ENCODE measurements at places on chromosomes 6 and 20.

- no peak for DNase-seq
Measured at GRCh38 chr6:47545223-47545622, 67.6 kb downstream of the CD2AP start.

DNA sequence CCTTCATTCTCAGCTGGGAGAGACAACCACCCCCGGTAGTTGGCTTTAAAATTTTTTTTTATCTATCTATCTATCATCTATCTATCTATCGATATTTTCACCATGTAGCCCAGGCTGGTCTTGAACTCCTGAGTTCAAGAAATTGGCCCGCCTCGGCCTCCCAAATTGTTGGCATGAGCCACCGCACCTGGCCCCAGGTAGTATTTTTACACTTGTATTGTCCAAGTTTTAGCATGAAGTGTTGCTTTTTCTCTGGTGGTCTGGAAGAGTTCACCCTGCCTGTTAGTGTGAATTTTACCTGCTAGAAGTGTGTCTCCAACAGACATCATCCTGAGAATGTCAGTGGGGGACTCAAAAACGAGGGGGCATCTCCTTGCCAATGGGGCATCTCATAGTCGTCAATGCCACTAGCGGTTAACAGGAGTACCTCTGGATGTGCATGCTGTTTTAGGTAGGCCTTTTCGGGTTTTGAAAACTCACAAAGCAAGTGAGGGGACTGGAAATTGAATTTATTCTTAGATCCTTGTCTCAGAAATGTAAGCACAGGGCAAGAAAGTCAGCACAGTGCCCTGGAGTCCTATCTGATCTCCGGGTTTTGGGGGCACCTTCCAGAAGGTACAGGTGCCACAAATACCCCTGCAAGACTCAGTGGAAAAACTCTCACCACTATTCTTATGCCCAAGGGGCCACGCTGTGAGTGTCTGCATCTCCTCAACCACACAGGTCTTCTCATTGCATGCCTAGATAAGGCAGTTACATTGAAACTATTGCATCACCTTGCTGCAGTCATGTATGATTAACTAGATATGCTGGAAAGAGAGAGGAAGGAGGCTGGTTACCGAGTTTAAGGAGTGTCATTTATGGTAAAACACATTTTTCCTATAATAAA is 37.1 kb downstream of the TNFAIP3 start:
- DNase-seq = no peak

GRCh38 chr20:24829649-24830370 is 119.3 kb upstream of the CST7 start:
- DNase-seq = no peak

DNA sequence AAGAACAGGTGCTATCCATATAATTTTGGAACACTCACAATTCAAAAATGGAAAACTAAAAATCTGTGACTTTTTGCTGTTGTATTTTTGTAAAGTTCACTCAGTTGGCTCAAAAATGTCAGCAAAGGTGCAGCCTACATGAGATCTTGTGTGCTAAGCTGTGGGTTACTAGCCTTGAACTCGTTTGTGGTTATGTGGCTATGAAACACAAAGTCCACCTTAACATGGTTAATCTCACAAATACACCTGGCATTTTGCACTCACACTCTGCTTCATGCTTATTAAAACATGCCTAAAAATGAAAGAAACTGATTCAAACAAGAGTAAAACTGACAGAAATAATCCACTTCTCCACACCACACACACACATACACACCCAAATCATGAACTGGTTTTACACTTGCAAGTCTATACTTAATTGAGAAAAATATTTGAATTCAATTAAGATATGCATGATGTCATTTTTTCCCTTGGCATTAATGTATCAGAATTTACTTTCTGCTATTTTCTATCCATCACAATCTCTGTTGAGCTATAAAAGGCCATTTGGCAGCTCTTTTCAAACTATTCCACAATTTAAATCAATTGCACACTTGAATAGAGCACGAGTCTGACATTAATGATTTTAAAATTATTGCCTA is 22.9 kb upstream of the TMEM30A start:
- no peak for DNase-seq

GRCh38 chr6:107603006-107603370 is 113.1 kb downstream of the SOBP start:
- no peak for DNase-seq

GRCh38 chr6:160461641-160462040 is 113.5 kb downstream of the SLC22A3 start:
- no peak for DNase-seq

DNA sequence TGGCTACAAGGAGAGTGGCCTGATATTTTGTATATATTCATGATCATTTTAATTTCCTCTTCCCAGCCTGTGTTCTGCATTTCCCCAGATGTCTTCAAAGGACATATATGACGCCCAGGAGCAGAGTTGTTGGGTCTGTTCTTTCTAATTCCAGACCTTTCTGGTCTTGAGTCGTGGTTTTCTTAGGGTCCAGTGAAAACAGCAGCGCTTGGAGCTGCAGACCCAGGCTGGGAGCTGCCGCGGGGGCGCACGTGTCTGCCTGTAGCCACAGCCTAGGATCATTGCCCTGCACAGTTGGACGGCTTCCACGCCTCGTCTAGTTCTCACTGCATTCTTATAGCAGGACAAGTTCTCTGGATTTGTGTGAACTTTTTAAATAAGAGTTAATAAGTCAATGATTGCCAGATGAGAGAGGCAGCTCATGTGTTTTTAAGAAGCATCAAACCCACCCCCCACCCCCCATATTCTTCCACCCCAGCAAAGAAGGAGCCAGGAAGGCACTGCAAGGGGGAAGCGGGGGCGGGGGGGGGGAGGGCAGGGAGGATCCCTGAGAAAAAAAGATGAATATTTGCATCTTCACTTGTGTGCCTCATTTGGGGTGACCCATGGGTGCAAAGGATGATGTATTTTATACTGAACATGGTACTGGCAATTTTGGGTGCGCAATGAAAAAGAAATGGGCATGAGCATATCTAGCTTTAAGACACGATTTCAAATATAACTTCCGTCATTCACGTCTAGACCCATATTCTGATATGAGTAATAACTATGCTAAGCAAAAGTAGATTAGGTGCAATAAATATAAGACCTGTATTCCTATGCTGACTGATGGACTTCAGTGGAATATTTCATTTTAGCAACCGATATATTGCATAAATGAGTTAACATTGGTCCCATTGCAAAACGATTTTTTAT is 160.0 kb downstream of the TBXT start:
- peak; percentile 78 for DNase-seq

DNA sequence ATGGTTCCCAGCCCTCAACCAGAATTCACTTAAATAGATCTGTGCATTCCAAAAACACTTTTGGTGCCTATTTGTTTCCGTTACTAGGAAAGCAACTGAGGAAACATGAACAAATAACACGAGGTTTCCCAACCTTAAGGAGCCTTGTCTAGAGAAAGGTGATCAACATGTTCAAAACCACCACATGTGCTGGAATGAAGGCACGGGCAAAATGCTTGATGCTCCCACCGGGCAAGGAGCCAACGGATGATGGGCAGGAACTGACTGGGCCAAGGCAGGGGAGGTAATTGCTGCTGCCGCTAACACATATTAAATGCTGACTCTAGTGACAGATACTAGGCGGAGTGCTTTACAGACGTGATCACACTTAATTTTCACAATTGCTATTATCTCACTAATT is 2.5 kb downstream of the MYLK4 start:
- no peak for DNase-seq

GRCh38 chr6:7390226-7390878 is 744 bp downstream of the RIOK1 start:
- no peak for DNase-seq

GRCh38 chr6:140670021-140670420 is 1295.6 kb upstream of the CITED2 start:
- no peak for DNase-seq

- no peak for DNase-seq
Measured at GRCh38 chr6:125188594-125189203, 35.1 kb downstream of the TPD52L1 start.

DNA sequence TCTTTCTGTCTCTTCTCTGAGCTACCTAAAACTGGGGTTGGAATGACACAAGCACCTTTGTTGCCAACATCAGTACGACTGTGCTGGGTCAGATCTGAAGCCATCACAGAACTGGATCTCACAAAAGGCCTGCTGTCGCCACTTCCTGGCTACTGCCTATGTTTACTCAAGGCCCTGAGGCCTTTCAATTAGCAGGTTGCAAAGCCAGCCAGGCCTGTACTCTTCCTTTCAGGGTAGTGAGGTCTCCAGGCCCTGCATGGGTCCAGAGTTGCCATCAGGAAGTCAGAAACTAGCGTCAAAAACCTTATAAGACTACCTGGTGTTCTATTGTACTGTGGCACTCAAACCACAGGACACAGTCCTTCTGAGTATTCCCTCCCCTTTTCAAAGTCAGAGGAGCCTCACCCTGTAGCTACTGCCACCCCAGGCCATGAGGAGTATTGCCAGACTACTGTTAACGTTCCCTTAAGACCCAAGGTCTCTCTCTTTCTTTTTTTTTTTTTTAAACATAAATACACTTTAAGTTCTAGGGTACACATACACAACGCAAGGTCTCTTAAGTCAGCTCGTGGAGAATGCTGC is 937.4 kb upstream of the GJE1 start:
- DNase-seq = no peak

GRCh38 chr20:33025318-33025876 is 6.1 kb upstream of the BPIFB6 start:
- no peak for DNase-seq

DNA sequence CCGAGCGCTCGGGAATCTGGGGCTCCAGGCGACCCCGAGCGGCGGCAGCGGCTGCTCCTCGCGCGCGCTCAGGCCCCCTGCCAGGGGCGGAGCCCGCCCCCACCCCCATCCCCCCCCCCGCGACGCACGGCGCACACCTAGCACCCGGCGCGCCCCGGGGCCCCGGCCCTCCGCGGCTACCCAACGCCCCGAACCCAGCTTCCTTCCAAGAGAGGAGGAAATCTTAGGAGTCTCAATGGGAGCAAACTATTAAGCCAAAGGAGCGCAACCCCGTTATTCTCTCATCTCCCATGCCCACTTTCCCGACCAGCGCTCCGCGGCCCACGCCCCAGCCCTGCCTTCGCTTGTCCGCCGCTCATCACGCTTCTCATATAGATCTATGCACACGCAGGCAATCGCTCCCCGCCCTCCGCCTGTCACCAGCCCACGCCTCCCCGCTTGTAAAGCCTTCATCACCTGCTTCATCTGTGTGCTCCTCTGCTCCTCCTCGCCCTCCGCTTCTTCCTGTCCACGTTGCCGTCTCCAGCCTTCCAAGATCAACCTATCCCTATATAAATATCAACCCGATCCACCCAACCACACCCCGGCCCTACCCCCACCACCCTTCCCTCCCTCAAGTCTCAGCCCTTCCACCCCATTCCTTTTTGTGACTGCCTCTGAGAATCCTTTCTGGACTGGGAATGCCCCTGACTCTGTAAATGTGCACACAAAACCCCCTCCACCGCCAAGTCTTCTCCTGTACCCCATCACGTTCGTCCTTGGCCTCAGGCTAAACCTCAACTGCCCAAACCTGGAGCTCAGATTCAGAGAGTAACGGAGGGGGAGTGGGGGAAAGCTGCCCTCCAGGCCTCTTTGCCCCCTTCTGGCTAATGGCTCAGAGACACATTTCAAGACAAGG is at the start of gene DLK2:
Gene DLK2, minus strand, starts transcription at position 18 of the 898 bp plus-strand sequence. CDS start 723 bp downstream, outside the sequence.
- no peak for DNase-seq

DNA sequence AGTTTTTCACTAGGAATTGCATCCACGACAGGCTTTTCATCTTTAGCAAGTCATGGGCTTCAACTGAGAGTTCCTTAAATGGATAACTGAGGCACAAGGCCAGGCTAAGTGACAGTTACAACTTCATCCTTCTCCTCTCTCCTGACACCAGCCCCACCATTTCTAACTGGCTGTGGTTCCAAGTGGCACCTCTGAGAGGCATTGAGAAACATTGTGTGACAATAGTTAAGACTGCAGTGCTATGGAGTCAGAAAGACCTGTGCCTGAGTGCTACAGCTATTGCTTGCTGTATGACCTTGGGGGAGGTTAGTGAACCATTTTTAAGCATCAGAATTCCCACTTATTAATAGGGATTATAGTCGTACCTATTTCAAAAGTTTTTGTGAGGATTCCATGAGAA is 26.2 kb upstream of the MLIP start:
- DNase-seq = no peak

DNA sequence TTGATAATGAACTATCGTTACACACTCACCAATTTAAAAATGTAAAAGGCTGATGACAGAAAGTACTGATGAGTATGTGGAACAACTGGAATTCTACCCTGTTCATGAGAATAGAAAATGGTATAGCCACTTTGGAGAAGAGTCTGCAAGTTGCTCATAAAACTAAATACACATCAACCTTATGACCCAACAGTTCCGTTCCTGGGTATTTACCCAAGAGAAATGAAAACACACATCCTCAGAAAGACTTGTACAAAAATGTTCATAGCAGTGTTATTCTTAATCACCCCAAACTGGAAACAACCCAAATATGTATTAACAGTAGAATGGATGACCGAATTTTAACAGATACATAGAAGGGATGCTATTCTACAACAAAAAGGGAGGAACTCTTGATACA is 145.7 kb upstream of the LRFN2 start:
- no peak for DNase-seq

- DNase-seq = no peak
Measured at GRCh38 chr6:40794586-40794985, 207.4 kb upstream of the LRFN2 start.

DNA sequence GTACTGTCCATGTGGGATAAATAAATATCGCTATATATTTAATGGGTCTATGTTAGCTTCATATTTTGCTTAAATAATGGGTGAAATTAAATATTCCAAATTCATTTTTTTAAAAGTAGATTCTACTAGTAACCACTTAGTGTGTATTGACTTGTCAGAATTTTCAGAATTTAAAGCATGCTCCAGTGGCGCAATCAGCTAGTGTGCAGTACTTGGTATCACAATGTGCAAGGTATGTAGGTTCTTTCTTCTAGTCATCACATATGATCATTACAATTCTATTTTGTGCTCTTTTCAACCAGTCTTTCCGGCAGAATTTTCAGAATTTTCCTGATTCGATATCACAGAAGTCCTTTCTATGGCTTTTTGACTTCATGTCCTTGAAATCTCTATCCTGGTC is 32.6 kb downstream of the PDE7B start:
- DNase-seq = no peak

DNA sequence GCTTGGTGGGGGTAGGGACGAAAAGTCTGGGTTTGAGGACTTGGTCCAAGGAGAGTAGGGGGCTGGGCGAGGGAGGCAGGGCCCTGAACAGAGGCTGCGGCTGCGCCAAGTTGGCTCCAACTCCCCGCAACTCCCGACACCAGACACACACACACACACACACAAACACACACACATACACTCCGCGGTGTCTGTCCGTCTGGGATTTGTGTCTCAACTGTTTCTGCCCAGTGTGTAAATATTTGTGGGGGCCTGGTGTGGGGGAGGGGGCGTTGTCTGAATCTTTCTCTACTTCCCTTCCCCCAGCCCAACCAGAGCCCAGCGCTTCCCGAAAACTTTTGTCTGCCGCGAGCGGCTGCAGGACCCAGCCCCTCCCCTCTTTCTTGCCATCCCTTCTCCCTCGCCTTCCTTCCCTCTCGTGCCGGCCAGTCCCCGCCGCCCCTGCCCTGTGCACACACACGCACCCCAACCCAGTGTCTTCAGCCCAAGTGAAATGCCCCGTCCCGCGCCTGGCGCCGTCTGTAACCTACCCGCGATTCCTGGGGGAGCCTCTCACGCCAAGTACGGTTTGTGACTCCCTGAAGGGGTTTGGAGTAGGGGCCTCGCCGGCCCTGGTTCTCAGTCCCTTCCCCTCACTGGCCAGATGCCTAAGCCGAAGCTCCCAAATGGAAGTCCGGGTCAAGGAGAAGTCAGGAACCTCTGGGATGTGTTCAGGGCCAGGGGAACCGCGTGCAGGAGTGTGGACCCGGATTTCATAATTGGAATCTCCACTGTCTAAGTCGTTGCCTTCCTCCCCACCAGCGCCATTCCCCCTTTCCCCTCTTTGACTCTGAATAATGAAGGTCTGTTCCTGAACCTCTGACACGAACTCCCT is 904 bp downstream of the MDFI start:
- DNase-seq = peak; percentile 86
